ENCODE measurements at places on chromosomes 1 and 21.
A peak's percentile ranks its signal among the peaks of the same experiment; 100 is the strongest.

GRCh38 chr21:33135925-33136324 lies 66.0 kb downstream of the OLIG1 start:
- no peak for DNase-seq

DNA sequence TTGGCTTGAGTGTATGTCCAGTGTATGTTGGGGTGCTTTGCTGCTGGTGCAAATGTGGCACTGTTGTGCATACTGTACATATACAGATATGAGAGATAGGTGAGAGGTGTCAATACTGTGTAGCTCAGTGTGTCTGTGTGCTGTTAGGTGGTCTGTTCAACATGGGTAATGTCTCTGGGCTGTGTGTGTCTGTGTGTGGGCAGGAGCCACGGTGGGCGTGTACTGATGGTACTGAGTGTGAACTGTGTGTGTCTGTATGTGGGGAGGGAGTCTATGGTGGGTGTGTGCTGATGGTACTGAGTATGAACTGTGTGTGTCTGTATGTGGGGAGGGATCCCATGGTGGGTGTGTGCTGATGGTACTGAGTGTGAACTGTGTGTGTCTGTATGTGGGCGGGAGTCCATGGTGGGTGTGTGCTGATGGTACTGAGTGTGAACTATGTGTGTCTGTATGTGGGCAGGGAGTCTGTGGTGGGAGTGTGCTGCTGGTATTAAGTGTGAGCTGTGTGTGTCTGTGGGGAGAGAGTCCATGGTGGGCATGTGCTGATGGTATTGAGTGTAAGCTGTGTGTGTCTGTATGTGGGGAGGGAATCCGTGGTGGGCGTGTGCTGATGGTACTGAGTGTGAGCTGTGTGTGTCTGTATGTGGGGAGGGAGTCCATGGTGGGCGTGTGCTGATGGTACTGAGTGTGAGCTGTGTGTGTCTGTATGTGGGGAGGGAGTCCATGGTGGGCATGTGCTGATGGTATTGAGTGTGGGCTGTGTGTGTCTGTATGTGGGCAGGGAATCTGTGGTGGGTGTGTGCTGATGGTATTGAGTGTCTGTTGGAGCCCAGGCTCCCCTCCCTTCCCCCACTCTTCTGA lies 32.2 kb upstream of the FOXO6 start:
- DNase-seq = no peak

DNA sequence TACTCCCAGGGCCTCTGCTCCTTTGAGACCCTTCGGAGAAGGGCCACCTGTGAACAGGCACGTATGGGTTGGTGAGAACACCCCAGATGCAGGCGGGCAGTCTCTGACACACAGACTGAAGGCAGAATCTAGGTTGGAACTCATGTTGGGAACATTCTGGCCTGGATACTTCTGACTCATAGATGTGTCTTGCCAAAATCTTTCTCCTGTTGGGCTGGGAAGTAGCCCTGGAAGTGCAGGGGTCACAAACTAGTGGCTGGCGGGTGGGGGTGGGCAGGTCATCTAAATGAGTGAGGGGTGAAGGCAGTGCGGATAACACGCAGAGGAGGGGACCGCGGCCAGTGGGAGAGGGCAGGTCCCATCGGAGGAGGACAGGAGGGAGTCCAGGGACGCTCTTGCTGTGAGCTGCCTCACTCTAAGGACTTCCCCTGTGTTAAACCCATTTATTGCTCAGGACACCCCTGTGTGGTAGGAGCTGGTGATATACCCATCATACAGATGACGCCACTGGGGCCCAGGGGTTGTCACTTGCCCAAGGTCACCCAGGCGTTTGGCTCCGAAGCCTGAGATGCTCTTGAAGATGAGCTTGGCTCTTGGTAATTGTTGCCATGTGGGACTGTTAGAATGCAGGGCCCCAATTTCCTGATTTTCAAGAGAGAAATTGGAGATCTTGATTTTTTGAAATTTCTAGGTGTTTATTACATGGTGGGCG lies 181.0 kb downstream of the PTPRU start:
- DNase-seq = no peak

DNA sequence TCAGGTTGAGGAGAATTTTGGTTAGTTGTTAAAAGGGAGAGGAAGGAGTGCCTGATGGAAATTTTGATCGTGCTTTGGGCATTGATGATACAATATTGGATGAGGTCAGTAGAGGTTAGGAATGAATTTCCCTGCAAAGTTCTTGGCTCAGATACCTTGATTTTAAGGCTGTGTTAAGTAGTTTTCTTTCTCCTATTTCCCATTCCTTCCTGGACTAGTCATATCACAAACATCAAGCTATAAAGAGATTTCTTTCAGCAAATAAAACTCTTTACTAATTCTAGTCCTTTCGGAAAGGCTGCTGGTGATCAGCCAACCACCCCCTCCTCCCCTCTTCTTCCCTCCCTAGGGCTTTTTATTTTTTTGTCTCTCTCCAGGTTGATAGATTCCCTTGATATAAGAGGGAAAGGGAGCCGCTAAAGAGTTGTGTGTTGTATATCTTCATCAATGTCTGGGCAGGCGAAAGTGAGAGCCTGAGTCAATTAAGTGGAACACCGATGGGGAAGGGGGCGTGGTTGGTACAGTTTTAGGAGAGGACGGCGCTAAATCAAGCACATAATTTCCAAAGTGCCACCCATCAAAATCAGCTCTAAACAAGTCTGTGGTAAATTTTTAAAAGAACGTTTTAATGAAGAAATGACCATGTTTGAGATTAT lies 100.1 kb upstream of the PLXNA2 start:
- no peak for DNase-seq

GRCh38 chr1:31583082-31583994 lies 7.0 kb downstream of the TINAGL1 start:
- DNase-seq = no peak

DNA sequence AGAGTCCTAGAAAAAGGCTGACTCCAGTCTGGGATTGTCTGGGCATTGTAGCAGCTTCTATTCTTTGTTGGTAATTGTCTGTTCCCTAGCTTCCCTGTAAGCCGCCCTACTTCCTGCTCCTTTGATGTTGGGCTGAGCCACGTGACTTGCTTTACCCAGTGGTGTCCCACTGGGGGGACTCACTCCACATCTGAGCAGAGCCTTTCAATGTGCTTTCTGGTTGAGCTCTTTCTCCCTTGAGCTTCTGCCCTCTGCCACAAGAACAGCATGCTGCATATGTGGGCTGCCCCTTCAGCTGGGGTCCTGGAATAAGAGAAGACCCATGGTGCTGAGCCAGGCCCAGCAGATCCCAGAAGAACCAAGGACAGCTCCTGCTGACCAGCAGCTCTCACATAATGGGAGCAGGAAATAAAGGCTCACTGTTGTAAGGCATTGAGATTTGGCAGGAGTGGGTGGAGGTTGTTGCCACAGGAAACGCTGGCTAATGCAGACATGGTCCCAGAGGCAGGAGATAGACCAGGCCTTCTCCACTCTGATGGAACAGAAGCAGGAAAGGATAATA lies 276.3 kb upstream of the GJB5 start:
- DNase-seq = no peak

GRCh38 chr1:206792939-206793607 lies 20.8 kb upstream of the IL10 start:
- DNase-seq = no peak

DNA sequence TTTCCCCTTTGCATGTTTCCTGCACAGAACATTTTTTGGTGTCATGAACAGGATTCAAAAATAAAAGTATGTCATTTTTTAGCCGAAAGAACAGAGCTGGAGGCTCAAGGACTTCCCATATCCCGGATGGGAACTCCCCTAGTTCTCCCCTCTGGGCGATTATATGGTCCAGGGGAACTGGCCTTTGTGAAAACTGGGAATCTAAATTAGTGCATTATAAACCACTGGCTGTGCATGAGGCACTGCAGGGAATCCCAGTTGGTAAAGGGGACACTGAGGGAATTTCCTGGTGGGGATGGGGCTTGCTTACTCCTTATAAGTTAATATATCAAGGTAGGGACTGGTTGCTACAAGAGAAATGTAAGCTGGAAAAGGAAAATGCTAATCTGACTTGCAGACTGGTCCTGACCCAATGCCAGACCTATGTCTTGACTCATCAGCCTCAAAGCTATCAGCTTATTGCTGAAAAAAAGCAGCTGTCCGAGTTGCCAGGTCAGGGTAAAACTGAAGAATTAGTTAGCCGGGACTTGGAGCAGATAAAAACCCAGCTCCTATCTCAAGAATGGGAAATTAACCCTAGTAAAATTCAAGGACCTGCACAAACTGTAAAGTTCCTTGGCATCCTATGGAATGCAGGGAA lies 122.6 kb downstream of the FCRL5 start:
- DNase-seq = no peak

DNA sequence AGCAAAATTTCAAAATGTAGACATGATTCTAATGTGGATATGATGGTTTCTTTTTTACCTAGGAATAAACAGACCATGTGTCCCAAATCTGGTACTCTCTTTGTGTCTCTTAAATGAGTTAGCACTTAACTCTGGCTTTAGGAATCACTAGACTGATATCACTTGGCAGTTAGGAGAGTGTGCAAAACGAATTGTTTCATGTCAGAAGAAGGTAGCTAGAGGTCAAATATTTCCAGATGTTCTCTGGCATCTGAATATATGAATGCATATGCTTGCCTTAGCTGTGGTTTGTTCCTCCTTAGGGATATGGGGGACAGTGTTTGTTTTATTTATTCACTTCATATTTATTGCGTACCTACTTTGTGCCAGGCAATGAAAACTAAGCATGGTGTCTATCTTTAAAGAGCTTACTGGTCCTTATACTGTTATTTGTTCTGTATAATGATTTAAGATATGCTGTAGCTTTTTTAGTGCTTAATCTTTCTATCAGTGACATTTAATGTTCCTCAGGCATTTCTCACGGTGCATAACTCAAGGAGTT lies 65.2 kb downstream of the LRRC8C start:
- DNase-seq = no peak

GRCh38 chr1:84434801-84435549 lies 36.7 kb downstream of the DNASE2B start:
- no peak for DNase-seq

DNA sequence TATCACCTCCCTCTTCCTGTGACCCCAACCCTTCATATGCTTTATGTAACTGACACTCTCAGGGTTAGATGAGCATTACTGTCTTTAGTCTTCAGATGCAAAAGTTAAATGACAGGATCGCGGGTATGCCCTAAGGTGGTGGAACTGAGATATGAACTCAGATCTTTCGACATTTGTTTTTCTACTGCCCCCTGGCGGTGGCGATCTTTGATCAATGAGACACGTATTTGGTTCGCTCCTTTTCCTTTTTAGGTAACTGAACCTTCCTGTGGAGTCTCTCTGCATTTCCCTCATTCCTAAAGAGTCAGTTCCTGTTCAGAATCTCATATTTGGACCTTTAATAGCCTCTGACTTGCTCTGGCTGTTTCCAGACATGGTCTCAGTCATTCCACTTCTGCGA lies 47.8 kb upstream of the ZP4 start:
- no peak for DNase-seq

- DNase-seq = no peak
Measured at GRCh38 chr1:234545517-234546386, 64.2 kb downstream of the IRF2BP2 start.

GRCh38 chr1:198157241-198157846 lies 546 bp downstream of the NEK7 start:
- DNase-seq = peak; percentile 65

GRCh38 chr1:69914976-69915765 lies 290.2 kb downstream of the LRRC40 start:
- no peak for DNase-seq

DNA sequence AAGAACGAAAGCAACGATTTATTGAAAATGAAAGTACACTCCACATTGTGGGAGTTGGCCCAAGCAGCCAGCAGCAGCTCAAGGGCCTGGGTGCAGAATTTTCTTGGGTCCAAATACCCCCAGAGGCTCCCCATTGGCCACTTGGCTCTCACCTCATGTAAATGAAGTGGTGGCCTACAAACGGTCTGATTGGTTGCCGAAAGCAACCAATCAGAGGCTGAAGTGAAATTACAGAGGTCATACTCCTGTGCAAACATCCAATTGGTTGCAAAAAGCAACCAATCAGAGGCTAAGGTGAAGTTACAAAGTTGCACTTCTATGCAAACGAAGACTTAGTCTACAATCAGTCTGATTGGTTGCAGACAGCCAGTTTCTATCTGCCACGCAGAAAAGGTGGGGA lies 31.9 kb downstream of the FAM163A start:
- no peak for DNase-seq

DNA sequence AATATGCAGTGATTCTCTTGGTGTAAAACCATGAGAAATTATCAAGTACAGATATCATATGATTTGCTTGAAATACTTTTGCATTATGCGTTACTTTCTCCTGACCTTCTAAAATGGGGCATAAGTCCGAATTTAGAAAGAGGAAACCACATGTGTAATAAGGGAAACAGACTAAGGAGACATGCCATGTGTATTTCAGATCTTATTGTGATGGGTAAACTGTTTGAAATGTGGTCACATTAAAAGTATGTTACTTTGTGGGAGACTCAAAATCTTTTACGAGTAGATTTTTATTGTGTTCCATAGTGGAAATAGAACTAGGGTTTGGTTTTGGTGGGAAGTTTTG lies 173.0 kb downstream of the NFIA start:
- no peak for DNase-seq

DNA sequence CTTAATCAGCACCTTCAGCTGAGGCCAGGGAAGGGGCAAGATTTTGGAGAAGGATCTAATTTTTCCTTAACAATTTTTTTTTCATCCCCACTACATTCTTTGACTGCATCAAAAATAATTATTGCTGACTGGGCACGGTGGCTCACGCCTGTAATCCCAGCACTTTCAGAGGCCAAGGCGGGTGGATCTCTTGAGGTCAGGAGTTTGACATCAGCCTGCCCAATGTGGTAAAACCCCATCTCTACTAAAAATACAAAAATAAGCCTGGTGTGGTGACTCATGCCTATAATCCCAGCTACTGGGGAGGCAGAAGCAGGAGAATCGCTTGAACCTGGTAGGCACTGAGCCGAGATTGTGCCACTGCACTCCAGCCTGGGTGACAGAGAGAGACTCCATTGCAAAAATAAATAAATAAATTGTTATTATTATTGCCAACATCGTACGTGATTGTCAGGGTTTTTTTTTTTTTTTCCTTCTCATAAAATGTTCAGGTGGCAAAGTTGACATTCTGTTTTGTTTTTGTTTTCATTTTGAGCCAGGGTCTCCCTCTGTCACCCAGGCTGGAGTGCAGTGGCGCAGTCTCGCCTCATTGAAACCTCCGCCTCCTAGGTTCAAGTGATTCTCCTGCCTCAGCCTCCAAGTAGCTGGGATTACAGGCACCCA lies 37.3 kb upstream of the MORC3 start:
- DNase-seq = no peak

- DNase-seq = no peak
Measured at GRCh38 chr1:120133228-120133927, 42.9 kb downstream of the SEC22B start.

Measured in stimulated activated CD8-positive, alpha-beta memory T cell treated with anti-CD3 and anti-CD28 coated beads, Interleukin-7, amount 100 ng/mL, for 24 hours (primary cell).